ENCODE measurements at places on chromosomes 11 and 22.

- DNase-seq, result no peak
- H3K27ac ChIP-seq, result no peak overlapping the region
These were observed 56.8 kb downstream of the CADM1 start for GRCh38 chr11:115447273-115447864.

- no peaks in the 10 kb centered on the region for H3K4me1 ChIP-seq
- no peaks in the 10 kb centered on the region for H3K27me3 ChIP-seq
- no peaks in the 10 kb centered on the region for H3K36me3 ChIP-seq
- no peak for DNase-seq
- H3K27ac ChIP-seq, result peak overlapping the region; percentile 74
These were observed 41.3 kb upstream of the RDX start for GRCh38 chr11:110337570-110338193.

GRCh38 chr11:99370549-99371216 lies 349.9 kb downstream of the CNTN5 start:
- H3K36me3 ChIP-seq, result no peaks in the 10 kb centered on the region
- DNase-seq, result no peak
- H3K27me3 ChIP-seq, result no peaks in the 10 kb centered on the region
- no peak overlapping the region for H3K27ac ChIP-seq
- H3K4me3 ChIP-seq, result no peak overlapping the region
- no peaks in the 10 kb centered on the region for H3K4me1 ChIP-seq

GRCh38 chr11:60993615-60994014 lies 22.1 kb downstream of the CD6 start:
- peaks cover 70% of the 10 kb centered on the region for H3K36me3 ChIP-seq
- no peak for DNase-seq
- H3K4me1 ChIP-seq, result peaks cover 29% of the 10 kb centered on the region
- no peaks in the 10 kb centered on the region for H3K27me3 ChIP-seq
- H3K4me3 ChIP-seq, result peak overlapping the region; percentile 27

GRCh38 chr11:57167125-57167846 lies 14.5 kb upstream of the LRRC55 start:
- no peak overlapping the region for H3K4me3 ChIP-seq
- no peak overlapping the region for H3K27ac ChIP-seq
- no peaks in the 10 kb centered on the region for H3K36me3 ChIP-seq
- DNase-seq, result no peak
- no peaks in the 10 kb centered on the region for H3K4me1 ChIP-seq
- peaks cover 37% of the 10 kb centered on the region for H3K27me3 ChIP-seq

GRCh38 chr11:1433568-1433967 lies 43.8 kb downstream of the BRSK2 start:
- no peak for DNase-seq
- no peak overlapping the region for H3K27ac ChIP-seq
- H3K4me1 ChIP-seq, result no peaks in the 10 kb centered on the region
- H3K4me3 ChIP-seq, result no peak overlapping the region
- peaks cover 3% of the 10 kb centered on the region for H3K36me3 ChIP-seq

- H3K36me3 ChIP-seq, result no peaks in the 10 kb centered on the region
- H3K4me3 ChIP-seq, result no peak overlapping the region
- H3K4me1 ChIP-seq, result no peaks in the 10 kb centered on the region
- DNase-seq, result no peak
- H3K27ac ChIP-seq, result no peak overlapping the region
These were observed 15.7 kb downstream of the SLN start for GRCh38 chr11:107696140-107696539.

GRCh38 chr11:59154610-59155009 lies 12.0 kb downstream of the FAM111A start:
- no peak overlapping the region for H3K27ac ChIP-seq
- H3K36me3 ChIP-seq, result peaks cover 6% of the 10 kb centered on the region
- H3K4me1 ChIP-seq, result peaks cover 6% of the 10 kb centered on the region
- no peak for DNase-seq
- H3K4me3 ChIP-seq, result no peak overlapping the region

GRCh38 chr11:29435421-29435820 lies 581.4 kb downstream of the KCNA4 start:
- no peaks in the 10 kb centered on the region for H3K36me3 ChIP-seq
- H3K4me3 ChIP-seq, result no peak overlapping the region
- no peaks in the 10 kb centered on the region for H3K27me3 ChIP-seq
- H3K4me1 ChIP-seq, result no peaks in the 10 kb centered on the region
- no peak for DNase-seq

DNA sequence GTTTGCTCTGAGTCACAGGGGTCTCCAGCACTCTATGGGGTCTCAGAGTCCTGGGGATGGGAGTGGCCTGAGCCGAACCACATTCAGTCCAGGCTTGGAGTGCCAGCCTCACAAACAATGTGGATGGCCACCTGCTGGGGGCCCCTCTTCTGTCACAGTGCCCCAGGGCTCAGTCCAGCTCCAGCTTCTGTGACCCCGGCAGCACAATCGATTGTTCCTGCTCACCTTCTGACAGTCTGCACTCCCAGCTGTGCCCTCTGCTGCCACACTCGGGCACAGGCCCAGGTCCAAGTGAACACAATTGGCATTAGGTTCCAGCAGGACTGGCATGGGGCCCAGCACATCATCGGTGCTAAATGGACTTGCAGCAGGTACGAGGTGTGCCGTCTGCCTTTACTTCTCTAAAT lies 84.8 kb downstream of the TP53I11 start:
- H3K36me3 ChIP-seq, result peaks cover 12% of the 10 kb centered on the region
- H3K27ac ChIP-seq, result no peak overlapping the region
- peaks cover 37% of the 10 kb centered on the region for H3K4me1 ChIP-seq
- H3K4me3 ChIP-seq, result no peak overlapping the region

GRCh38 chr11:44319552-44320288 lies 9.8 kb upstream of the ALX4 start:
- peaks cover 89% of the 10 kb centered on the region for H3K27me3 ChIP-seq
- H3K36me3 ChIP-seq, result no peaks in the 10 kb centered on the region
- no peak overlapping the region for H3K27ac ChIP-seq
- peaks cover 18% of the 10 kb centered on the region for H3K4me1 ChIP-seq
- no peak overlapping the region for H3K4me3 ChIP-seq

DNA sequence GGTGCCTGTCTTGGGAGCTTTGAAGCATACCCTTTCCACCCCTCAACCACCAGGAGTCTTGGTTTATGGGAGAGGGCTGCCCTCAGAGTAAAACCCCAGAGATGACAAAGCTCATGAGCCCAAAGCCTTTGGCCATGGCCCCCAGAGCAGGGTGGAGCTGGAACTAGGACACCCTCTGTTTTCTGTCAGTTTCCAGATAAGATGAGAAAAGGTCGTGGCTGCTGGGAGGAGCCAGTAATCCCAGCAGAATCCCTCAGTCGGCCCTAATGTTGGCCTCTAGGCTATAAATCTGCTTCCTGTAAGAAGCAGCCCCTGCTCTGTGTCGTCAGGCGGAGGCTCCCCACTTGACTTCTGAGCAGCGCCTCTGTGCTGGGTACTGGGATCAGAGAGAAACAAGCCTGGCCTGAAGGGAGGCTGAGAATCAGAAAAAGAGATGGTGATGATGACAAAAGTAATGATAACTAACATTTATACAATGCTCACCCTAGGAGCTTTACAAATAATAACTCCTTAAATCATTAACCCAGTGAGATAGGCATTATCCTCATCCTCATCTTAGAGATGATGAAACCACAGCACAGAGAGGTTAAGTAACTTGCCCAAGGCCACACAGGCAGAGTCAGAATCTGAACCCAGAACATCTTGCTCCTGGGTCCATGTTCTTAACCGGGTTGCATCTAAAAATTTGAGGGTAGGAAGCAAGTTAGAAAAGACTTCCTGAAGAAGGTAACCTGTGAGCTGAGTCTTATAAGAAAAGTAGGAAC lies 471.4 kb downstream of the SOX6 start:
- no peak overlapping the region for H3K27ac ChIP-seq
- DNase-seq, result no peak
- H3K4me1 ChIP-seq, result no peaks in the 10 kb centered on the region
- no peaks in the 10 kb centered on the region for H3K27me3 ChIP-seq

- H3K27me3 ChIP-seq, result no peaks in the 10 kb centered on the region
- no peak for DNase-seq
- no peak overlapping the region for H3K4me3 ChIP-seq
- H3K36me3 ChIP-seq, result no peaks in the 10 kb centered on the region
- no peak overlapping the region for H3K27ac ChIP-seq
These were observed 263.8 kb downstream of the LUZP2 start for GRCh38 chr11:24760681-24761080.

DNA sequence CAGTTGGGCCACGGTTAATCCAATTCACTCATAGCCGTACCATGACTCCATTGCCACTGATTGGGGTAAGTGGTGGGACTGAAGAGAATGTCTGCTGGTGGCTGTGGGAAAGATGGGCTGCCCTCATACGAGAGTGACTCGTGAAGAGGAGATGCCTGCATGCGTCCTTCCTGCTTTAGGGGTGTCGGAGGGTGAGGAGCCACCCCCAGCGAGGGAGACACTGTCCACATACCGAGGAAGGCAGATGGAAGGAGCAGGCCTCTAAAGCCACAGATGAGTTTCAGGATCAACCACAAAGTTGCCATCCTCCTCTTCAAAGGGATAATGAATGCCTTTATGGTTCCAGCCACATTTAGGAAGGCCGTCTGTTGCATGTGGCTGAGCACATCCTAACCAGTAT lies 83.2 kb downstream of the GRIK4 start:
- no peaks in the 10 kb centered on the region for H3K4me1 ChIP-seq
- H3K27ac ChIP-seq, result no peak overlapping the region
- peaks cover 57% of the 10 kb centered on the region for H3K27me3 ChIP-seq
- no peak overlapping the region for H3K4me3 ChIP-seq
- H3K36me3 ChIP-seq, result no peaks in the 10 kb centered on the region

GRCh38 chr11:35798983-35799382 lies 136.4 kb downstream of the TRIM44 start:
- DNase-seq, result no peak
- no peaks in the 10 kb centered on the region for H3K27me3 ChIP-seq
- peaks cover 6% of the 10 kb centered on the region for H3K4me1 ChIP-seq
- no peaks in the 10 kb centered on the region for H3K36me3 ChIP-seq
- peak overlapping the region; percentile 7 for H3K27ac ChIP-seq
- no peak overlapping the region for H3K4me3 ChIP-seq

- no peaks in the 10 kb centered on the region for H3K4me1 ChIP-seq
- no peak for DNase-seq
- no peak overlapping the region for H3K27ac ChIP-seq
- peaks cover 18% of the 10 kb centered on the region for H3K27me3 ChIP-seq
- no peaks in the 10 kb centered on the region for H3K36me3 ChIP-seq
These were observed 111.1 kb upstream of the TTC12 start for GRCh38 chr11:113203141-113203753.

DNA sequence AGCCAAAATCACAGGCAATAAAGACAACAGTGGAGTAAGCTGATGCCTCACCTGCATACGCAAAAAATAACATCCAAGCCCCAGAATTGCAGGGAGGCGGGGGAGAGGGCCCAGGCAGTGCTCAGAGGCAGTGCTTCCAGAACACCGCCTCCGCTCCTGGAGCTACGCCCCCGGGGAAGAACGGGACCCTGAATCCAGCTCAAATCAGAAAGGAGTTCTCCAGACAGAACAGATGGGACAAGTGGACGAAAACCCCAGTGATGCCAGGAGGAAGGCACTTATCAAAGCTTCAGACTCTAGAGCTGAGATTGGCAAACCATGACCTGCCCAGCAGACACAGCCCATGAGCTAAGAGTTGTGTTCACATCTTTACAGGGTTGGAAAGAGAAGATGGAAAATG lies 683.9 kb downstream of the TBC1D22A start:
- H3K27me3 ChIP-seq, result peaks cover 24% of the 10 kb centered on the region
- H3K4me3 ChIP-seq, result no peak overlapping the region
- peaks cover 4% of the 10 kb centered on the region for H3K36me3 ChIP-seq
- no peak for DNase-seq
- no peaks in the 10 kb centered on the region for H3K4me1 ChIP-seq

DNA sequence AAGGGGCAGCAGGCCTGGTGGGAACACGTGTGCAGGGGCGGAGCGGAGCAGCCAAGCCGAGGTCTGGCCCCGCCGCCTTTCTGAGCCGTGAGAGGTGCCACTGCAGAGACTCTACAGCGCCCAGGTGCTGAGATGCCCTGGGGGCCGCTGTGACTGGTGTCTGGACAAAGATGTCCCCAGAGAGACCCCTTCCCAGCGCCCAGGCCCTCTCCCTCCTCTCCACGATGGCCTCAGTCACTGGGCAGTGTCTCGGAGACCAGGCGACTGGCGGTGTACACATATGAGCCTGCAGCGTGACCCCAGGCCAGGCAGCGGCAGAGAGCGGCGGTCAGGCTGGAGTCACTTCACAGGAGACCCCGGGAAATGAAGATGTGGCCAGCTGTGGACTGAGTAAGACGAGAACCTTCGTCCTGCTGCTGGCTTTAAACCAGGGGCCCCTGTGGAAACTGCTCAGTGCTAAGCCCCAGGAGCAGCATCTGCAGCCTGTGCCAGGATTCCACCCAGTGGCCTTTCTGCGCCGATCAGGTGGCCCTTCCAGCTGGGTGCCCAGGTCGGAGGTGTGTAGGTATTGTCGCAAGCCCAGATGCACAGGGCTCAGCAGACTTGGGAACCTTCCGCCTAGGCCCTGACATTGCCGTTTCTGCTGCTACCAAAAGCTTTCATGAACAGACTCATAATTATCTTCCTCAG lies 34.7 kb downstream of the MOB2 start:
- no peaks in the 10 kb centered on the region for H3K27me3 ChIP-seq
- no peak overlapping the region for H3K4me3 ChIP-seq
- DNase-seq, result no peak
- H3K27ac ChIP-seq, result no peak overlapping the region
- H3K36me3 ChIP-seq, result peaks cover 30% of the 10 kb centered on the region

- no peak overlapping the region for H3K27ac ChIP-seq
- H3K4me1 ChIP-seq, result no peaks in the 10 kb centered on the region
- no peak for DNase-seq
These were observed 16.9 kb upstream of the ALG8 start for GRCh38 chr11:78156127-78156844.

DNA sequence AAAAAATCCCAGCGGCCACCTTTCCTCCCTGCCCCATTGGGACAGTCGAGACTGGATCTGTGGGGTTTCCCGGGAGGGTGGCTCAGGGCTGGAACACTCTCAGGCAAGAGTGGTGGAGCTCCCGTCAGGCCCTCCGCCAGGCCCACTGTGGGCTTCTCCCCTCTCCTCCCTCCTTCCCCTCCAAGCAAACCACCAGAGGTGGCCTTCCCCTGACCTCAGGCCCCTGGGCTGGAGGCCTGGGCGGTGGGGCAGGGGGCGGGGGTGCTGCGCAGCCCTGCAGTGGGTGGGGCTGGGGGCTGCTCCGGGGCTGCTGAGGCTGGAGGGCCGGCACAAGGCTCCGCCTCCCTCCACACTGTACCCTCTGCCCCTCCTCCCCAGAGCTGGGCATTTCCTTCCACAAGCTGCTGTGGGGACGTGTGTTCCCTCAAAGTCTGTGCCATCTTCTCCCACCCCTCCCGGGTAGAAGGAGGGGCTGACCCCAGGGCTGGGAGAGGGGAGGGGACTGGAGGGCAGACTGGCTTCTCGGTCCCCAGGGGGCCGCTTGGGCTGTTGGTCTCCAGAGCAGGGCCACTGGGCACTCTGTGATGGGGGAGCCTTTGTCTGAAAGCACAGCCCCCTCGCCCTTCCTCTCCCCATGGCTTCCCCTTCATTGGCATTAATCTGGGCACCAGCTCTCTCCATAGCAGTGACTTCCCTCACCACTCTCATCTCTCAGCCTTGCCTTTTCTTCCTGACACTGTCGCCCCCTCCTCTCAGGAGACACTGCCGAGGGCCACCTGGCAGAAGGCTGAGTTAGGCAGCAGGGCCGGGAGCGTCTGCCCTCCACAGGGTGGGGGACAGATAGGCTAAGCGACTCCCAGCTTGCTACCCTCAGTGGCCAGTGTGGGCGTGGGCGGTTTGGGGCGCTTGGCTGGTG lies 7.1 kb downstream of the RCOR2 start:
- H3K27ac ChIP-seq, result no peak overlapping the region
- H3K27me3 ChIP-seq, result no peaks in the 10 kb centered on the region
- no peak overlapping the region for H3K4me3 ChIP-seq
- no peak for DNase-seq
- peaks cover 35% of the 10 kb centered on the region for H3K36me3 ChIP-seq

GRCh38 chr22:45328822-45329529 lies 19.2 kb downstream of the FAM118A start:
- DNase-seq, result no peak
- H3K4me3 ChIP-seq, result no peak overlapping the region
- peaks cover 66% of the 10 kb centered on the region for H3K36me3 ChIP-seq
- H3K27me3 ChIP-seq, result no peaks in the 10 kb centered on the region

All from effector memory CD8-positive, alpha-beta T cell (primary cell).